Activated CD8-positive, alpha-beta memory T cell treated with anti-CD3 and anti-CD28 coated beads for 4 hours (primary cell): ENCODE measurements at places on chromosomes 1 and 21.
A peak's percentile ranks its signal among the peaks of the same experiment; 100 is the strongest.

GRCh38 chr21:37365517-37366481 is 774 bp upstream of the DYRK1A start:
- peak; percentile 31 for DNase-seq

DNA sequence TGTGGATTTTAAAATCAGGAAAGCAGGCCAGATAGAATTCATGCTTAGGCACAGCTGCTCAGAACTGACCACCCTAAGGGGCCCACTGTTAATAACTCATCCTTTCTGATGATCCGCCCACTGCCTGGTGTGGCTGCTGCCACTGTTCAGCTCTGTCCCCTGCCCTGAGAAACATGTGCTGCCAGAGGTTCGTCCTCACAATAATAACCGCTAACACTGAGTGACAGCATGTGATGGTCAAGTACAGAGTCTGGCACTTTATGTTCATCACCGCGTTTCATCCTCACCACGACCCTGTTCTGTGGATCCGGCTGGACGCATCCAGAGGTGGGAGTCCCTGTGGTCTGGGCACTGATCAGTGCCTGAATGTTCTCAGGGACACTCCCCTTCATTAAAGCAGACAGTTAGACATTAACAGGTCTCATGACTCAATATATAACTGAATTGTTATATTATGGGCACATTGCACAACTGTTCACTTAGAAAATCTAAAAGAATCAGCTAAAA is 108.6 kb downstream of the SIM2 start:
- DNase-seq: no peak

GRCh38 chr1:212010004-212010403 is 25.4 kb downstream of the INTS7 start:
- DNase-seq: no peak

DNA sequence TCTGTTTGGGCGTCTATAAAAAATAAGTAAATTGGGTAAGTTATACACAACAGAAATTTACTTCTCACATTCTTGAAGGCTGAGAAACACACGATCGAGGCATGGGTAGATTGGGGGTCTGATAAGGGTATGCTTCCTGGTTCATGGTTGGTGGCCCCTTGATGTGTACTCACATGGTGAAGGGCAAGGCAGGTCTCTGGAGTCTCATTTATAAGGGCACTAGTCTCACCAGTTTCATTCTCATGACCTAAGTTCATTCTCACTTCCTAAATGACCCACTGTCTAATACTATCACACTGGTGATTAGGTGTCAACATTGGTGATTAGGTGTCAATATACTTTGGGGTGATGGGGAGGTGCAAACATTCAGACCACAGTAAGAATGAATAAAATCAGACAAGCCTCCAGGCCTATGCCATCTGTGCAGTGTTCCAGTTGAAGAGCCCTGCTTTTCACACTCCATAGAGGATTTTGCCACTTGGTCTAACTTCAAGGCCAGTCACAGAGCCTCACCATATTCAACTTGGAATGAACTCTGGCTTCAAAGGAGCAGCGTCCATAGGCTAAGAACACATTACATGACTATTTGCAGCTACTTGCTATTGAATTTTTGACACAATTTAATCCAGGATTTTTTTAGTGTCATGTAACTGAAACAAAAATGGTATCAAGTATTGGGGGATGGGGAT is 2.5 kb upstream of the GBP4 start:
- DNase-seq: no peak

GRCh38 chr1:61101536-61101935 is 19.2 kb downstream of the NFIA start:
- no peak for DNase-seq

- no peak for DNase-seq
These were observed 416.0 kb downstream of the PCP4 start for GRCh38 chr21:40282912-40283886.

GRCh38 chr1:245648749-245649522 is 494.2 kb downstream of the KIF26B start:
- DNase-seq: no peak

GRCh38 chr1:6271554-6271953 is 10.7 kb upstream of the GPR153 start:
- DNase-seq: no peak

DNA sequence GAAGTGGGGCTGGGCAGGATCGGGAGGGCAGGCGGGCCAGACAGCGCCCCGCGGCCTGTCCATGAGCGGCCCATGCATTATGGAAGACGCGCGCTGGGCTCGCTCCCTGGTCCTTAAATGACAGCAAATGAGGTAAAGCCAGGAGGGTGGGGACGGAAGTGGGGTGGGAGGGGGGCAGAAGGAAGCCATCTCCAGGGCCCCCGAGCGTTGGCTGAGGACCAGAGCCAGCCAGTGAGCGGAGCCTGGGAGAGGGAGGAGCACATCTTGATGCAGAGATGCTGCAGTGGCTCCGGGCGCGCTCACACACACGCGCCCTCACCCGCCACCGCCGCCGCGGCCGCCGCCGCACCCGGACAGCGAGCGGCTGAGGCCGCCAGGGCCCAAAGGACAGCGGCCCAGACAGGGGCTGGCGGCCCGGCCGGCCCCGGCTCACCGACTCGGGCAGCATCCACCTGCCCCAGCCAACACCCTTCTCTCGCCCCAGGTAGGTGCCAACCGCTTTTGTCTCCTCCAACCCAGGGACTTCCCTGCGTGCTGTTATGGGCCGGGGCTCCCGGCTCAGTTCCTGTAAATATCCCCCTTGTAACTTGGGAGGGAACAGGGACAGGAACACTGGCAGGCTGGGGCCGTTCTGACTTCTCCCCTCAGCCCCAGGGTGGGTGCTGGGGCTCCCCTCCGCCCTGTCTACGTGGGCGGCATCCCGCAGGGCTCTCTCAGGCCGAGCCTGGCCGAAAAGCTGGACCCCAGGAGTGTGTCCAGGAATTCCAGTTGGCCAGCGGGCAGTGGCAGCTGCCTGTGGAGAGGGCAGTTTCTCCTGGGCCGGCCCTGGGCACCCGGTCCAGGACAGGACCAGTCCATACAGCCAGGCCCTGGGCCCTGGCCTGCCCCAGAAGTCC is at the start of gene CNTN2:
Gene CNTN2 (plus strand): TSS at position 302 of the 896 bp plus-strand sequence. CDS start 9,974 bp downstream, outside the sequence.
- DNase-seq: no peak

DNA sequence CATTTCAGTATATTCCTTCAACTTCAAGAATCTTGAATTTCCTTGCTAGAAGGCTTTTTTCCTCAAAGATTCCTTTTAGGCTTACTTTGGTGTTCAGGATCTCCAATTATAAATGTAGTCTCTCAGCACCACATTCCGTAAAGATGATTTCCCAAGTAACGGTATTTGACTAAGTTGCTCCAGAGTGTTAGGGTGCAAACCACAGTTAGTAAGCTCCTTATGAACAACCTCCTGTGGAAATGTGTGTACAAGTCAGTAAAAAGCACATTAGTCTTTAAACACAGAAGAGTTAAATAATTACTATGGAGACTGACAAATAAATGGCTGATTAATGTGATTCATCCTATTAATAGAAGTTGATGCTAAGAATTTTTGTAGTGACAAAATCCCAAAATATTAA is 10.3 kb downstream of the DONSON start:
- no peak for DNase-seq

DNA sequence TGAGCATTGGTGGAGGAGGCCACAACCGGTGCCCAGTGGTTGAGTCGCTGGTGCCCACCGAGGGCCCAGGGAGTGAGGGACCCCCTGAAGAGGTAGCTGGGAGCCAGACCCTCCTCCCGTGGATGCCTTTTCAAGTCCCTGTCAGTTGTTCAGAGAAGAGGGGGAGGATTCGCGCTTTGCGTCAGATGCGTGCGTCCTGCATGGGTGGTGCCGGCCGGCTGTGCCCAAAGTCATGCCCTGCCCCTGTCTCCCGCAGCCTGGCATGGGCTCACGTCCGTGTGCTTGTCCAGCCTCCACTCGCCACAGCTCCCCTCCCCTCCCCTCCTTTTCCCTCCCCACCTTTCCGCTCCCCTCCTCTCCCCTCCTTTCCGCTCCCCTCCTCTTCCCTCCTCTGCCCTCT is 45.2 kb downstream of the PRKCZ start:
- no peak for DNase-seq

DNA sequence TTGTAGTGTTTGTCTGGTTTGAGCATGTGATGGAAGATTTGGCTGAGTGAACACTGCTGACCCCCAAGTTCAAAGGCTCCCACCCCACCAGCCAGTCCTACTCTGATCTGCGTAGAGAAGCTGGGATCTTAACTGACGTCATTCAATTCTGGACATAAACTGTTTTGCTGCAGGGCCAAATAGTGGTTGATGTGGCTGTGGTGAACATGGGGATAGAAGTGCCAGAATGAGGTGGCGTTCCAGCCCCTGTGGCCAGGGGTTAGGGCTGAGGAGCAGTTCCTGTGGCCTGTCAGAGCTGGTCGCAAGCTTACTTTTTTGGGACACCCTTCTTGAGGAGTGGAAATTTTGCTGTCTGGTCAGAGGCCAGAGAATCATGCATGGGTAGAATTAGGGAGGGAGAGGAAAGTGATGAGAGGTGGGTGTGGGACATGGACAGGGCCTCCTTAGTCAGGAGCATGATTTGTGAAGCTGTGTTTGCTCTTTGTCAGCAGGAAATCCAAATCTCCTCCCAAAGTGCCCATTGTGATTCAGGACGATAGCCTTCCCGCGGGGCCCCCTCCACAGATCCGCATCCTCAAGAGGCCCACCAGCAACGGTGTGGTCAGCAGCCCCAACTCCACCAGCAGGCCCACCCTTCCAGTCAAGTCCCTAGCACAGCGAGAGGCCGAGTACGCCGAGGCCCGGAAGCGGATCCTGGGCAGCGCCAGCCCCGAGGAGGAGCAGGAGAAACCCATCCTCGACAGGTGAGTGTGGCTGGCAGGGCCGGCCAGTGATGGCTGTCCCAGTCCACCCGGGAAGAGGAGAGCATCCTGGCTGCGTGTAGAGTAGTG is 25.9 kb downstream of the SZRD1 start:
- DNase-seq: no peak

DNA sequence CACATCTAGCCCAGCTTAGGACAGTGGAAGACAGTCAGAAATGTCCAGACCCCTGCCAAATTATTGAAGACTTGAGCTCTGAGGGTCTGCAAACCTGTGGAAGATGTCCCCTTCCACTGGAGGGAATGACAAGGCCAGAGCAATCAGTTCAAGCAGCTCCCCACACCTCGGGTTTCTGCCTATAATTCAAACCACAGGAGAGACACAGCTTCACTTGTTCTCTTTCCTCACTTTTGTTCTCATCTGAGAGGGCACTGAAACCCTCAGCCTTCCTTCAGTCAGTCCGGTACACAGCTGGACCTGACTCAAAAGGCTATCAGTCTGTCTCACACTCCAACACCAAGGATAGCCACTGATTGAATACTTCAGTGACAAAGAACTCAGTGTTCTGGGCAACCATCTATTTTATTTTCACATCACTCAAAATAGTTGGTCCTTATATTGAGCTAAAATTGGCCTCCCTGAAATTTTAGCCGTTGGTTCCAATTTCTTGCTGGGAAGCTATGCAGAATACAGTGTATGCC is 70.1 kb downstream of the TENT5C start:
- DNase-seq: no peak
